ENCODE measurements at places on chromosomes 7 and 10.
A peak's percentile ranks its signal among the peaks of the same experiment; 100 is the strongest.

DNA sequence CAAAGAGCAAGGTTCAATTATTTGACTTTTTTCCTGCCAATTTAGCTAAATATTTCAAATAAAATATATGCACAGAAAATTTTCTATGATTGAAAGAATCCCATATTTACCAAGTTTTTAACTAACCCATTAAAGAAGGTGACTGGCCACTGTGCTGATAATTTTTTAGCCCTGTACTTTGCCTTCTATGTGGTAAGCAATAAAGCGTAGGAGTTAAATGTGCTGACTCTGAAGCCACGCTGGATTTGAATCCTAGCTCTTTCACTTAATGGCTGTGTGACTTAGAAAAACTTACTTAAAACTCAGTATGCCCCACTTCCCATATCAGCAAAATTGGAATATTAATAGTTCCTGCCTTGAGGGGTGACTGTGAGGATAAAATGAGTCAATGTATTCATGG lies 82.1 kb downstream of the NEUROD6 start:
- no peak for DNase-seq

- peak; percentile 65 for DNase-seq
These were observed at the start of gene CAMK1D for GRCh38 chr10:12348870-12349628. Gene CAMK1D, plus strand, starts transcription at chr10:12349547.

DNA sequence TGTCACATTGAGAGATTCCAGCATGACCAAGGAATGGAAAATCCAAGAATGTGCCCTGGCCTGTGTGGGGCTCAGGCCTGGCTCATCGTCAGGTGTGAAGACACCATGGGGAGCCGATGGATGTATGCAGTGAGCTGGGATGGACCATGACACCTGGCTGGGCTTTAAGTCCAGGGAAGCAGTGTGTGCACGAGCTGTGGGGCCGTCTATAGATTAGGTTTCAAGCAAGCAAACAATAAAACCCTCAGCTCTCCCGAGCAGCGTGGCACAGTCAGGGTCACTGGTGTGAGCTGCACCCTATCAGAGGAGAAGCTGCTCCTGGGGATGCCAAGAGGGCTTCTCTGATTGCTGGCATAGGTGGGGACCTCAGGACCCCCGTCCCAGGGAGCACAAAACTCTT lies 50.5 kb upstream of the DLG5 start:
- no peak for DNase-seq

- no peak for DNase-seq
These were observed 9.9 kb downstream of the MICU1 start for GRCh38 chr10:72615970-72616369.

DNA sequence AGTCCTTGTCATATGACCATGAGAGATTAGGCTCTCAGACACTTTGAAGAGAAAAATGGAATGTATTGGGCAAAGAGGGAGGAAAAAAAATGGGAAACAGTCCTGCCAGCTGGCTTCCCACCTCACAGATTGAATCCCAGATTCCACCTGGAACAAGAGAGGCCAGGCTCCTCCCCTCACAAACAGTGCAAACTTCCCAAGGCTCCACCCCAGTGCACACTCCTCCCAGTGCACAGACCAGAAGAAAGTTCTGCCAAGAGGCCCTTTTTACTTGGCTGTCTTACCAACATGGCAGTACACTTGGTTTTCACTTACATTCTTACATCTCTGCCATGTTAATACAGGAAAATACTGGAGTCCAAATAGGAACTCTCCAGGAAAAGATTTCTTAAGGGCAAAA lies 202.3 kb downstream of the AHR start:
- DNase-seq = no peak

- no peak for DNase-seq
These were observed 51.1 kb upstream of the ADARB2 start for GRCh38 chr10:1788401-1788800.

DNA sequence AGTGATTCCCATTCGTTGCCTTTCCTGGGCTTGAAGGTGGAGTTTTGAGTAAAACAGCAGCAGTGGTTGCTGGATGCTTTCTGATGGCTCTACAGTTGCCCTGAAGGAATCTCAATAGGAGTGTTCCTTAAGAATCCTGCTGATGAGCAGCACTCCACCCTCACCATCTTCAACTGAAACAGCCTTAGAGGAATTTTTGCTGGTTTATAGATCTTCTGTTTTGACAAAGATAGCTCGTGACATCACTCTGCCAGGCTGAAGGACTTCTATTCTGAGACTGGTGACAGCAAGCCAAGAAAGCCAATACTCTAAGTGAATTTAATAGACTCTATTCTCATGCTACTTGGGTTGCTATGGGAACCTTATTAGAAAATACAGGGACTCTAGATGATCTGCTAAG lies 1014.7 kb downstream of the NRG3 start:
- DNase-seq = peak; percentile 70

- no peak for DNase-seq
These were observed 8.8 kb downstream of the OGDH start for GRCh38 chr7:44615149-44615611.

GRCh38 chr10:117532451-117533107 lies 10.0 kb upstream of the EMX2 start:
- DNase-seq = no peak

GRCh38 chr7:143384148-143384547 lies 3.0 kb downstream of the ZYX start:
- DNase-seq = no peak

Measured in putamen (tissue), 1 donor.